Activated CD4-positive, alpha-beta T cell treated with anti-CD3 and anti-CD28 coated beads for 36 hours (primary cell): ENCODE measurements at places on chromosomes 16 and 17.

DNA sequence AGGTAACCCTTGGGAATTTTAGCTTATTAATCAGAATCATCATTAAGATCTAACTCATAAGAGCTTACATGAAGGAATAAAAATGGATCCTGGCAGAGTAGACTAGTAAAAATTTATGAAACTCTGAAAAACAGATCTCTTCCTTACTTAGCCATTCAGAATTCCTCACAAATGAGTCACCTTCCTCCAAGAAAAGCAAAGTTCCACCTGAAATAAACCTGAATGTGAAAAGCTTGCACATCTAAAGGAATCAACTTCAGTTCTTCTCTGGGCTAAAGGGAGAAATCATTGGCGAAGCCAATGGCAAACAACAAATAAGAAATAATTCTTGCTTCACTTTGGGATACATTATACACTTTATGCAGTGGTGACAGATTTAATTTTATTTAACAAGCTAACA, 22.7 kb downstream of the MYO1D start:
- no peak for DNase-seq
- peaks cover 5% of the 10 kb centered on the region for H3K27me3 ChIP-seq
- no peaks in the 10 kb centered on the region for H3K4me1 ChIP-seq
- no peaks in the 10 kb centered on the region for H3K36me3 ChIP-seq

DNA sequence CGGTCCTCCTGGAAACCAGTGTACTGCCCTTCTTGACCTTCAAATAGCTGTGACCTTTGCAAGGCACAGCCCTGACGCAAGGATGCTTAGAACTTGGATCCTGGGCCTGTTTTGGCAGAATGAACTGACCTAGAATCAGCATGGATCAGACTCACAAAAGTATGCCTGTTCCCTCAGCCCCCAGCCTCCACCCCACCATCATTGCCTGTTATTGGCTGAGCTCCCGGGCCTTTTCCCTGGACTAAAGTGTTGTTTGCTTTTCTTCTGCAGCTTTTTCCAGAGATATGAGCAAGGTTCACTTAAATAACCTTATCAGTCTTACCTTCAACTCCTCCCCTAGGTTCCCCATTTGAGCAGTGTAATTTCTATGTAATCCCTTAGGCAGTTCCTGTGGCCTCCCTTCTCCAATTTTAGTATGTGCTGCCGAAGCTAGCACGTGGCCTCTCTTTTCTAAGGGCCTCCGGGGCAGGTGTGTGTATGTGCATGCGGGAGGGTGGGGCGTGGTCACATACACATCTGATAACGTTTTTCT, 347.4 kb downstream of the MAF start:
- DNase-seq, result no peak
- H3K36me3 ChIP-seq, result no peaks in the 10 kb centered on the region
- no peaks in the 10 kb centered on the region for H3K4me1 ChIP-seq
- H3K27me3 ChIP-seq, result peaks cover 6% of the 10 kb centered on the region
- H3K27ac ChIP-seq, result no peak overlapping the region

DNA sequence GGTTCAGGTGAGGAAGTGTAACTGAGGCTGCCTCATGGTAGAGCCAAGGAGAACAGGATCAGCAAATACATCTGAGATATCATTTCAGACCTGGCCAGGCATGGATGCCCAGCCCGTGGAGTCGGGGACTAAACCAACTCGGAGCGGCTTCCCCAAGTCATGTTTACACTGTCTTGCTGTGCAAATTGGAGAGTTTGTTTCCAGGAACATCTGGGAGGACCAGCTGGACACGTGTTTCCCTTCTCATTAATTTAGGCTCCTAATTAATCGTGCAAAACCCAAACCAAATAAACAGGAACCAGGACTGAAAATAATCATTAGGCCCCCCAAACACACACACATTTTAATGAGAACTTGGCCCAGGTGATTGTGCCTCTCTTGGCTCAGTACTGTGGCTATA, 70.9 kb upstream of the SALL1 start:
- H3K4me1 ChIP-seq, result no peaks in the 10 kb centered on the region
- H3K4me3 ChIP-seq, result no peak overlapping the region
- no peak for DNase-seq
- no peak overlapping the region for H3K27ac ChIP-seq
- no peaks in the 10 kb centered on the region for H3K36me3 ChIP-seq

DNA sequence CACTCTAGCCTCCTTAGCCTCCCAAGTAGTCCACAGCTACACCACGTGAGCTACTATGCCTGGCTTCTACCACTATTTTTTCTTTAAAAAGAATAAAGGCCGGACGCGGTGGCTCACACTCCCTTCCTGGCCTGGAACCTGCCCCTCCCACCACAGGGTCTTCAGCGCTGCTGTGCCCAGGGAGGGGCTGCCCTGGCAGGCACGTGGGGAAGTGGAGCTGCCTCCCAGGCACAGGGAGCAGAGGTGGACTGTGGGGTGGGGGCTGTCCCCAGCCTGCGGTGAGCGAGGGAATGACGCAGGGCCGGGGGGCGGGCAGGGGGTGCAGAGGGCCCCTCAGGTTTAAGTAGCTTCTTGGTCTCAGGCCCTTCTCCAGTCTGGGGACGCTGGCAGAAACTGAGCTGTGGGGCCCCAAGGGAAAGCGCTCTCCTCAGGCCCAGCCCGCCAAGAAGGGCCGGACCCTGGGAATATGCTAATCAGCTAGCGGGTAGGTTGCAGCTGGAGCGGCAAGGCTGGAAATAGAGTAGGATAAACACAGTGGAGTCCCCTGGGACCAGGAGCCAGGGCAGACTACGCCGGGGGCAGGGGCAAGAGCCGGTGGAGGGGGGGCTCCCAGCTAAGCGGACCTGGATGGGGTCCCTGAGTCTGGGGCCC, 46.8 kb downstream of the TIMM22 start:
- H3K27me3 ChIP-seq, result no peaks in the 10 kb centered on the region
- H3K36me3 ChIP-seq, result no peaks in the 10 kb centered on the region
- H3K27ac ChIP-seq, result no peak overlapping the region
- H3K4me3 ChIP-seq, result no peak overlapping the region
- DNase-seq, result no peak

GRCh38 chr17:1730326-1731193, 6.1 kb downstream of the WDR81 start:
- no peak for DNase-seq
- peaks cover 15% of the 10 kb centered on the region for H3K4me1 ChIP-seq
- H3K27me3 ChIP-seq, result no peaks in the 10 kb centered on the region
- H3K4me3 ChIP-seq, result no peak overlapping the region

- DNase-seq, result no peak
- peaks cover 6% of the 10 kb centered on the region for H3K4me1 ChIP-seq
- H3K4me3 ChIP-seq, result no peak within 1 kb of the TSS
- no peaks in the 10 kb centered on the region for H3K36me3 ChIP-seq
- no peak within 1 kb of the TSS for H3K27ac ChIP-seq
Measured at GRCh38 chr17:34254651-34255380, at the start of gene CCL2. TSS of gene CCL2 (plus strand) at chr17:34255285. CDS start at chr17:34255350, 65 bp downstream.

GRCh38 chr17:71392715-71393567, 727.9 kb upstream of the SOX9 start:
- H3K36me3 ChIP-seq, result no peaks in the 10 kb centered on the region
- no peaks in the 10 kb centered on the region for H3K27me3 ChIP-seq
- no peak for DNase-seq
- no peak overlapping the region for H3K27ac ChIP-seq
- H3K4me3 ChIP-seq, result no peak overlapping the region
- no peaks in the 10 kb centered on the region for H3K4me1 ChIP-seq
